ENCODE measurements at places on chromosomes 16 and 17.

DNA sequence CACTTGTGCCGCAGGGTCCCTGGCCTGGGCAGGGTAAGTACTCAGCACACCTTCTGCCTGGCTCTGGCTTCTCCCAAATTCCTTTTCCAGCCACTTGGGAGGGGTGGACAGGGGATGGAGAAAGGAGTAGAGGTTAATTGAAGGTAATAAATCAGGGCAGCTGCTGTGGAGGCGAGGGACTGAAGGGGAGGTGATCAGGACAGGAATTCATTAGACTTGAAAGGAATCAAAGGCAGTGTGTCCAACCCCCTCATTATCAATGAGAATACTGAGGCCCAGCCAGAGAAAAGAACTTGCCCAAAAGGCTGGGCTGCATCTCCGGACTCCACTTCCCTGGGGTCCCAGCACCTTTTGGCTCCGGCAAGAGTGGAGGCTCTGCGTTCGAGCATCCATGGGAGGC lies 2.4 kb downstream of the SOST start:
- DNase-seq = no peak

GRCh38 chr16:852451-853185 lies 52.1 kb upstream of the GNG13 start:
- no peak for DNase-seq

GRCh38 chr17:4559966-4560365 lies 411 bp downstream of the GGT6 start:
- no peak for DNase-seq

- no peak for DNase-seq
Measured at GRCh38 chr17:79023180-79023705, 726 bp upstream of the C1QTNF1 start.

All from GOT3 (cell line).